ENCODE measurements at places on chromosomes 11 and 22. TPM values are rescaled to one million over a fixed set of nuclear protein-coding genes. Genes with fewer than 3 reads are reported as not detected.

The TMEM151A gene
- total RNA-seq = not detected

The LINC01488 gene
- total RNA-seq = not detected

The OR2AG2 gene
- total RNA-seq = 0.41 TPM

The CRACR2B gene
- total RNA-seq = 1.9 TPM

The AGBL2 gene
- 5.2 TPM for total RNA-seq

The TRPM5 gene
- total RNA-seq = not detected

The AMOTL1 gene
- 2.9 TPM for total RNA-seq

The HTR3B gene
- total RNA-seq = not detected

The CCDC85B gene
- 46.9 TPM for total RNA-seq
